ENCODE measurements at places on chromosomes 2 and 18.

- no peak for DNase-seq
Observed at GRCh38 chr2:213087040-213087439, 64.4 kb downstream of the IKZF2 start.

DNA sequence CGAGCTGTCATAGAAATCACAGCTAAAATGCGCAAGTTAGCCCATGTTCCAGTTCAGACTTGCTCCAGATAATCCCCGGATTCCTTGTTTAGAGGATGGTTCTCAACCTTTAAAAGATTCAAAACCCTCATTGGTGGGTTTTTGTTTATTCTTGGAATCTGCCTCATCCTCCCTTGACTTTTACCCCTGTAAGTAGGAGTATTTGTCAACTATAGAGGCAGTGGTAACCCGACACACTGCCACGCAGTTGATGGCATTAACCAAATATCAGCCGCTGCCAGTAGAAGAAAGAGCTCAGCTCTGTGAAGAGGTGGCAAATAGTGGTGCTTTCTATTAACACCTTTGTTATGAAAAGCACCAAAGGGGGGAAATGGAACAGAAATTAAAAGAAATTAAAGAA is 40.4 kb upstream of the SELENOI start:
- no peak for DNase-seq

GRCh38 chr2:20188851-20189250 is 36.1 kb downstream of the SDC1 start:
- peak; percentile 45 for DNase-seq

- no peak for DNase-seq
Observed at GRCh38 chr18:58859907-58860306, 4.8 kb upstream of the ZNF532 start.

GRCh38 chr2:231337807-231338759 is 57.4 kb upstream of the B3GNT7 start:
- DNase-seq, result no peak

- DNase-seq, result no peak
Observed at GRCh38 chr18:9803698-9804516, 81.9 kb upstream of the TXNDC2 start.

- no peak for DNase-seq
Observed at GRCh38 chr2:88870267-88870839, 178.9 kb downstream of the RPIA start.

GRCh38 chr18:51032193-51032592 is 2.2 kb downstream of the SMAD4 start:
- no peak for DNase-seq

DNA sequence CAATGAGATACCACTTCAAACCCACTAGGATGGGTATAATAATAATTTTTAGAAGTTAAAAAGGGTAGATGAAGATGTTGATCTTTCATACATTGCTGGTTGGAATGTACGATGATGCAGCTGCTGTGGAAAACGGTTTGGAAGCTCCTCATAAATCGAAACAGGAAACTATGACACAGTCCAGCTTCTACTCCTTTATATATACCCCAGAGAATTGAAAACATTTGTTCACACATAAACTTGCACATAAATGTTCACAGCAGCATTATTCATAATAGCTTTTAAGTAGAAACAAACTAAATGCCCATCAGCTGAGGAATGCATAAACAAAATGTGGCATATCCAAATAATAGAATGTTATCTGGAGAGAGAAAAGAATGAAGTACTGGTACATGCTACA is 95.0 kb downstream of the STRADB start:
- DNase-seq, result peak; percentile 71

Data from fibroblast of skin of right biceps (primary cell).